Endothelial cell (in vitro differentiated cells): ENCODE measurements at places on chromosomes 7 and 10.

GRCh38 chr10:87503401-87503800, 1.3 kb upstream of the MINPP1 start:
- peaks cover 6% of the 10 kb centered on the region for H3K36me3 ChIP-seq
- DNase-seq = no peak
- H3K4me3 ChIP-seq = no peak overlapping the region

GRCh38 chr10:72834183-72834825, 59.2 kb upstream of the OIT3 start:
- H3K4me3 ChIP-seq = no peak overlapping the region
- DNase-seq = peak; percentile 41
- H3K27ac ChIP-seq = no peak overlapping the region
- no peaks in the 10 kb centered on the region for H3K36me3 ChIP-seq

- H3K27ac ChIP-seq = no peak overlapping the region
- peaks cover 7% of the 10 kb centered on the region for H3K4me1 ChIP-seq
- no peak overlapping the region for H3K4me3 ChIP-seq
Measured at GRCh38 chr10:112631501-112632400, 184.7 kb downstream of the VTI1A start.

DNA sequence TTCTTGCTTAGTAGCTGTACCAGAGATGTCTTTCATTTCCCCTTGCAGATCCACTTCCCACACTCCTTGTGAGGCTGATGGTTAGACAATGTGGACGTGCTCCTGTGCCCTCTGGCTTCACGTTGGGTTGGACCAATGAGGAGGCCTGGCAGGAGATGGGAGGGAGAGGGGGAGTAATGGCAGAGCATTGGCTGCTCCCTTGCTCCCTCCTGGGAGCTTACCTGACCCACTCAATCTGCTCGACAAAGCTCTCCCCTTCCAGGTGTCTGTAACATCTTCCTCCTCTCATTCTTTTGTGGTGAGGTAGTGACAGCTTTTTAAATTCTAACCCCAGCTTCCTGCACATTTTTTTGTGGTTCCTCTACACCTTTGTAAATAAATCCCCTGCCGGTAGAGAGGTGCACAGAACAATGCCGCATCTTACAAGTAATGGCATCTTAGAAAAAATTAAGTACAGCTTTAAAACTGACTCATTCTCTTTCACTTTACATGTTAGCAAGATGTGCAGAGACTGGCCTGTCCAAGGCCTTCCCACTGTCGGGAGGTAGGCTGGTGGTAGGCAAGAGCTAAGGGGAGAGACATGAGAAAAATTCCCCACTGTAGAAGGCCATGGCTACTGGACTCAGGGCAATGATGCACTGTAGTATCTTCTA, 134.3 kb downstream of the HTR7 start:
- no peak overlapping the region for H3K4me3 ChIP-seq
- H3K36me3 ChIP-seq = no peaks in the 10 kb centered on the region
- no peaks in the 10 kb centered on the region for H3K4me1 ChIP-seq
- DNase-seq = no peak

DNA sequence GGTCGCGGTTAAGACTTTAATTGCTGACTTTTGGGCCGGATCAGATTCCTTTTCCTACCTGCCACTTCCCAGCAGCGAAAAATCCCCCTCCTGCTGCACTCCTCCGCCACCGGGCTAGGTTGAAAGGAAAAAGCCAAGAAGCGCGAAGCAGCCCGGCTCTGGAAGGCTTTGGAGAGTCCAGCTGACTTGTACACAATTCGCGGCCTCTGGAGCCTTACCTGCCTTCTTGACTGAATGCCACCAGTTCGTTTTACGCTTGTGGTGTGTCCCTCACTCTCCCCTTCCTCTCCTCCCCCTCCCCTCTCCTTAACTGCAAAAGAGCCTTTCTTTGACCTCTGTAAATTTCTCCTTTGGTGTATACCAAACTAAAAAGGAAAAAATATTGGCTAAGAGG, 2.7 kb upstream of the FEZF1 start:
- H3K4me3 ChIP-seq = peak overlapping the region; percentile 31
- peaks cover 31% of the 10 kb centered on the region for H3K27me3 ChIP-seq
- H3K4me1 ChIP-seq = peaks cover 35% of the 10 kb centered on the region
- H3K36me3 ChIP-seq = no peaks in the 10 kb centered on the region

GRCh38 chr10:117609796-117610170, 67.2 kb downstream of the EMX2 start:
- H3K4me3 ChIP-seq = no peak overlapping the region
- no peaks in the 10 kb centered on the region for H3K4me1 ChIP-seq
- H3K27ac ChIP-seq = no peak overlapping the region
- no peak for DNase-seq
- H3K36me3 ChIP-seq = no peaks in the 10 kb centered on the region

- no peak overlapping the region for H3K4me3 ChIP-seq
- DNase-seq = no peak
- H3K27me3 ChIP-seq = peaks cover 10% of the 10 kb centered on the region
- H3K36me3 ChIP-seq = no peaks in the 10 kb centered on the region
Measured at GRCh38 chr10:86670290-86670811, 2.0 kb downstream of the LDB3 start.

DNA sequence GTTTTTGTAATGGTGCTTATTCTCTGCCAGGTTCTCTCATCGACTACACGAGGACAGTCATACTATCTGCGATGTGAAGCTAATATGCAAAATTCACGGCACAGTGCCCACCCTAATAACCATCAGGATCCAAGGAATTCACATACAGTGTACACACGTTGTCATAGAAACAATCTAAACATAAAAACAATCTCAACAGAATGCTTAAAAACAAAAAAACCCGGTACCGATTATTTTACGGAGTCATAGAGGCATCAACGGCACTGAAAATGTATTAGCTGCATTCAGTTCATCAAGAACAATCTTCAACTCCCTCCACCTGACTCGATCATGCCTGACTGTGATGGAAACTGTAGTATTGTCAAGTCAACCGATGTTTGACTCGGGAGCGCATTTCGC, 628 bp downstream of the MRPS33 start:
- no peak for DNase-seq
- H3K27ac ChIP-seq = peak overlapping the region; percentile 97
